GM10248 (cell line): ENCODE measurements at places on chromosomes 7 and 10.

GRCh38 chr7:132242192-132242812 is 334.0 kb downstream of the PLXNA4 start:
- DNase-seq, result no peak

- no peak for DNase-seq
Observed at GRCh38 chr10:114084215-114084614, 40.5 kb downstream of the ADRB1 start.

- no peak for DNase-seq
Observed at GRCh38 chr7:96910486-96910885, 94.9 kb upstream of the DLX6 start.

DNA sequence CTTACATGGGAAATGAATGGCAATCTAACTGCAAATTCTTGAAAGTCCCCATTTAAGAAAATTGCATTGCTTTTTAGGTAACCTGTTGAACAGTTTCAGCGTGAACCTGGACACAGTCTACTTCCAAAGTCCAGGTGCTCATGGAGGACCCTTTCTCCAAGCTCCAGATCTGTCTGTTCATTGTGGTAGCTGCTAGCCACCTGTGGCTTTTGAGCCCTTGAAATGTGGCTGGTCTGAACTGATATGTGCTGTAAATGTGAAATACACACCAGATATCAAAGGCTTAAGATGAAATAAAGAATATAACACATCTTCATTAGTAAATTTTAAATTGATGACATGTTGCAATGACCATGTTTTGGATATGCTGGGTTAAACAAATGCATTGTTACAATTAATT is 4.2 kb downstream of the CACNB2 start:
- DNase-seq, result no peak

GRCh38 chr7:89023877-89024276 is 228.3 kb upstream of the TEX47 start:
- DNase-seq, result no peak

- DNase-seq, result no peak
Observed at GRCh38 chr7:140659856-140660255, 12.9 kb upstream of the ADCK2 start.

DNA sequence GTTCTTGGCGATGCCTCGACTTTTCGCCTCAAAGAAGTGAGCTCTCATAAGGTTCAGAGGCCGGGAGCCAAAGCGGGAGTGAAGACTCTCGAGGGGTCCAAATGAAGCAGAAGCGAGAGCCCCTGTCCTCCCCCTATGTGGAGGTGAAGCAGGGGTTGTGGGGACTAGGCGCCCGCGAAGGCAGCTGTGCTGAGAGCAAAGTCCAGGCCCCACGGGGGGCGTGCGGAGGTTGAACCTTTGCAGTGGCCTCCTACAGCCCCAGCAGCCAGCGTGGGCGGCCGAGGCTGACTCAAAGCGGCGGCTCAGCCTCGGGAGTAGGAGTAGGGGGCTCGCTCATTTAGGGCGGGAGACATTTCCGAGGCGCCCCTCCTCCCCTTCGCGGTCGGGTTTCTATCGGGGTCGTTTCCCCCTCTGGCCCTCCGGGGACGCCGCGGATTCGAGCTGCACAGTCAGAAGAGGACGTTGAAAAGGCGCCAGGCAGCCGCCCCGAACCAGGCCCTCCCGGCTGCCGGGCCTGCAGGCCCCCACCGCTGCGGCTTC is 553 bp upstream of the ADD3 start:
- peak; percentile 66 for DNase-seq

- DNase-seq, result no peak
Observed at GRCh38 chr10:87703771-87704170, 44.1 kb downstream of the PAPSS2 start.

DNA sequence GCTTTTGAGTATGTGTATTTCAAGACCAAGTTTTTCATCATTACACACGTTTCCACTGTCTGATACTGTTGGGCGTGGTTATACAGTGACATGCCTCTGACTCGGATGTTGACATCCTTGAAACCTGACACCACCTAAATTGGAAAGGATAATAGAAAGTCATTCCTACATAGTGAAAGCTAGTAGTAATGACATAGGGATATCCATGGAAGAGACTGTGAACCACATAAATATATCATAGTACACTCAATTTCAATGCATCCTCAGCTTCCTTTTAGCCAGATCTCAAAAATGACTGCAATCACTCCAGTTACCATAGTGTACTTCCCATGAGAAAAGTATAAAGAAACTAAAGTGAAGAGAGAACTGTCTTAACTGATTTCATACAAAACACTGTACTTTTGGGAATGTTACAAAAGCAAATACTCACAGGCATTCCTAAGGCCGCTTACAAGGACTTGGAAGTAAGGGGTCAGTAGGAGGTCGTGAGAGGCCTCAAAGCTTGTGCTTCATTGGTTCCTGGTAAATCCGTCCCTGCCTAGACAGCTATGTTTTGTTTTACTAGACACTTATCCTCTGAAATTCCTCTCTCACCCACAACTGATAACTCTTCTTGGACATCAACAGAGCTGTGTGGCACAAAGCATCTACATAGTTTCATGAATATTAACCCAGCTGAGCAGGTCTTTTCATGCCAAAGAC is 71.8 kb upstream of the VWDE start:
- no peak for DNase-seq

- DNase-seq, result peak; percentile 46
Observed at GRCh38 chr10:106935978-106936451, 228.5 kb downstream of the SORCS1 start.

- DNase-seq, result peak; percentile 37
Observed at GRCh38 chr7:99514050-99514449, 9.6 kb downstream of the ZKSCAN5 start.

DNA sequence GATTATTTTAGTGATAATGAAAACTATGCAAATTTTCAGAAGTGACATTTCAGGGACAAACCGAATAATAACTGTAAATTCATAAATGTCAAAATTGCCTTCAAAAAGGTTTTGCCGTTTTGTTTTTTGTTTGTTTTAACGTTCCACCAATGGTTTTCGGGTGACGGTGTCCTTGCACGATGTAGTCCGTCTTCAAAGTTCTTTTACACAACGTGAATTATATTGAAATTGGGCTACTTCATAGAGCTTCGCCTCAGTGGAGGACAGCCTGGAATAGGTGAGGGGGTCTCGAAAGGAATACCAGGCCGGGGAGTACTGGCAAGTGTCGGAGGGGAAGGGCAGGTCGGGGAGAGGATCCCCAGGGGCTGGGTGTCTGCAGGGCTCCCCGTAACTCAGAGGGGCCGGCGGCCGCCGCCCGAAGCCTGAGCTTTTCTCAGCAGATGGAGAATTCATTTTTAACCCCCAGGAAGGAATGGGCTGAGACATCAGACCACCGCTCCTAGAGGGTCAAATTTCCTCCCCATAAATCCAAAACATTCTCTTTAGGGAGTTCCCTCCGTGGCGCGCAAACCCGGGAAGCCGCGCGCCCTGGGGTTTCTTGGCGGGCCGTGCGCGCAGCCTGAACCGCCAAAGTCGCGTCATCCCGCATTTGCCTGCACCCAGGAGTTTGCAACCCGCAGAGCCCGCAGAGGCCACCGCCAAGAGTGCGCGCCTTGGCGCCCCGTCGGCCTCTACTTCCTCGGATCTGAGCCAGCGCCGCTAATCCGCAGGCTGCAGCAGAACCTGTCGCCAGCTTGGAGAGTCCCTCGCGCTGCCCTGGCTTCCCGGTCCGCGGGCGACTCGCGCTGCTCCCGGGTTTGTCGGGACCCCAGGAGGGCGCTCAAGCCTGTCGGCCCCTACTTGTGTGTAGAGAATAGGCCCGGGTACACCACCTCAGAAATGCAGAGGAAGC is 17.3 kb upstream of the EVX1 start:
- no peak for DNase-seq

- DNase-seq, result no peak
Observed at GRCh38 chr7:73539709-73540108, 17.6 kb upstream of the BAZ1B start.

- DNase-seq, result no peak
Observed at GRCh38 chr7:81297317-81297716, 378.5 kb upstream of the SEMA3C start.

- peak; percentile 12 for DNase-seq
Observed at GRCh38 chr10:87771871-87772500, 46.0 kb downstream of the ATAD1 start.

- no peak for DNase-seq
Observed at GRCh38 chr7:97680622-97681021, 51.3 kb upstream of the TAC1 start.

DNA sequence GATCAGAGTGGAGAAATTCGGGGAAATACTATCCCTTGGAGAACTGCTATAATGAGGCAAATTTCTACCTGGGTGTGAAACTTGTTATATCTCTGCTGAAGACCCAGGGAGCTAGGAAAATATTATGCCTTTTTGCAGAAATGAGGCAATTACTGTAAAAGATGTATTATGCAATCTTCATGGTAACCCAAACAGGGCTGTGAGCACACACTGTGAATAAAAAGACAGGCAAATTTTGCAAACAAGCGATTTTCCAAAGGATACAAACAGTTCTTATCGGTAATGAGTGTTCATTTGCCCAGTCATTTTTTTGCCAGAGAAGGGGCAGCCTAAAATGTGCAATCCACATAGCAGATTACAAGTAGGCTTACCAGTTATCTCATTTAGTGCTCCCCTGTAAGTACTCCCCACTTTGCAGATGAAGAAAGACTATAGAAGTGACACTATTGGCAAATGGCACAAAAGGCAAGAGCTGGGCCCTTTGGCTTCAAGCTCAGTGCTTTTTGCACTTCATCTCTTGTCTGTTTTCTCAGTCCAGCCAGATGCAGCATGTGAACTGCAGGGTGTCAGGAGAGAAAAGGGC is 205.8 kb downstream of the HECW1 start:
- no peak for DNase-seq

GRCh38 chr10:20474064-20474463 is 423.0 kb downstream of the NEBL start:
- no peak for DNase-seq

DNA sequence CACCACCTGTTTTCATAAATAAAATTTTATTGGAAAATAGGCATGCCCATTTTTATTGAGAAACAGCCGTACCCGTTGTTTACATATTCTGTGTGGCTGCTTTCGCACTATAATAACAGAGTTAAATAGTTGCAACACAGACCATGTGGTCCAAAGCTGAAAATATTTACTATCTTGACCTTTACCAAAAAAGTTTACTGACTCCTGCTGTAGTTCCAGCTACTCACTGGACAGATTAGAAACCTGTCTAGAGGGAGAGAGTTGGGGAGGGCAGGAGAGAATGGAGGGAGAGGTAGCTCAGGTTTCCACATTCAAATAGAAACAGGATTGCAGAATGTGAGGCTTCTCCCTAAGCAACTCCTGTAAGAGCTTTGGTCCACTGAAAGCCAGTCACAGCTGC is 55.1 kb upstream of the GLCCI1 start:
- no peak for DNase-seq

DNA sequence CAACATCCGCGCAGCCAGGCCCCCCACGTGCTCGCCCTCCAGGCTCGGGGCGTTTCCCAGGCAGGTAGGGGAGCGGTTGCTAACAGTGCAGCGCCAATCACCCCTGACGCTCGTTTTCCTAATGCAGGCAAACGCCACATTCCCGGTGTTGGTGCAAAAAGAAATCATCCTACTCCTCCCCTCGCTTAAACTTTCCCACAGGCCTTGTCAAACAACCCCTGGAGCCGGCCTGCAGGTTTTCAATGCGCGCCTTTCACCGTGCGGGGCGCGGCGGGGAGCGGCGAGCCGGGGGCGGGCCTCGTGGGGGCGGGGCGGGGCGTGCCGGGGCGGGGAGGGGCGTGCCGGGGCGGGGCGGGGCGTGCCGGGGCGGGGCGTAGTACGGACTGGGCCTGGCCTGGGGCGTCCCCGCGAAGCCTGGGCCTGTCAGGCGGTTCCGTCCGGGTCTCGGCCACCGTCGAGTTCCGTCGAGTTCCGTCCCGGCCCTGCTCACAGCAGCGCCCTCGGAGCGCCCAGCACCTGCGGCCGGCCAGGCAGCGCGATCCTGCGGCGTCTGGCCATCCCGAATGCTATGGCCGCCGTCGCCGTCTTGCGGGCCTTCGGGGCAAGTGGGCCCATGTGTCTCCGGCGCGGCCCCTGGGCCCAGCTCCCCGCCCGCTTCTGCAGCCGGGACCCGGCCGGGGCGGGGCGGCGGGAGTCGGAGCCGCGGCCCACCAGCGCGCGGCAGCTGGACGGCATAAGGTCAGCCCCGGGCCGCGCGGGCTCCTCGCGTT is at the start of gene ECHDC3:
Gene ECHDC3, plus strand, starts transcription at position 374 of the 770 bp plus-strand sequence. Its CDS starts 195 bp downstream, at position 569.
- peak; percentile 92 for DNase-seq

- no peak for DNase-seq
Observed at GRCh38 chr10:120486671-120487205, 29.7 kb downstream of the PLPP4 start.

- DNase-seq, result no peak
Observed at GRCh38 chr10:54961040-54961439, 160.0 kb upstream of the PCDH15 start.

DNA sequence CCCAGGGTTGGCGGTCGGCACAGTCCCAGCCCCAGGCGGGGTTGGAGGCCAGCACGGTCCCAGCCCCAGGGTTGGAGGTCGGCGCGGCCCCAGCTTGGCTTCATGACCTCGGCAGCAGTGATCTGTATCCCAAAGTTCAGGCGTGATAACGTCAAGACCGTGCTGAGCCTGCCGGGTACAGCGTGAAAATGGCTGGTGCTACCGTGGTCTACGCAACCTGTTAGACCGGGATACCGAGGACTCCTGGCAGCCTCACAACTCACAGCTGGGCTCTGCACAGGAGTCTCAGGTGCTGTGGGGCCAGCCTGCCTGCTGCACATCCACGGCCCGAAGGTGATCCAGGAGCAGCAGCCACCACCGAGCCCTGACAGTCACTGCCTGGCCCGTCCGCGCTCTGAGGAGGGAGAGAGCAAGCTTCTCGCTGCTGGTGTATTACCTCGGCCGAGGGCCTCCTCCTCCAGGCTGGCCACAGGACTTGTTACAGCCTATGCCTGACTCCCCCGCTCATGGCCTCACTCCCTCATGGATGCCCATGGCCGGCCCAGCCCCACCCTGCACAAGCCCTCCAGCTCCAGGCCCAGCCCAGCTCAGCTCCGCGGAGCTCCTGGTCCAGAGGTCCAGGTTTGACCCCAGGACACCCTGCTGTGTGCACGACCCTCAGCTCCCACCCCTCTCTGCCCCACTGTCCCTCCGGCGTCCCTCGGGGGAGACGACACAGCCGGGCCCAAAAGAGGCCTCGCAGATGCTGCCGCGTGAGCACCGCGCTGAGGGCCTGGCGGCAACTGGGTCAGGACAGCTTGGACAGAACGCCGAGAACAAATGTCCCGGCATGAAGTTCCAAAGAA is 156.0 kb downstream of the ELFN1 start:
- no peak for DNase-seq

DNA sequence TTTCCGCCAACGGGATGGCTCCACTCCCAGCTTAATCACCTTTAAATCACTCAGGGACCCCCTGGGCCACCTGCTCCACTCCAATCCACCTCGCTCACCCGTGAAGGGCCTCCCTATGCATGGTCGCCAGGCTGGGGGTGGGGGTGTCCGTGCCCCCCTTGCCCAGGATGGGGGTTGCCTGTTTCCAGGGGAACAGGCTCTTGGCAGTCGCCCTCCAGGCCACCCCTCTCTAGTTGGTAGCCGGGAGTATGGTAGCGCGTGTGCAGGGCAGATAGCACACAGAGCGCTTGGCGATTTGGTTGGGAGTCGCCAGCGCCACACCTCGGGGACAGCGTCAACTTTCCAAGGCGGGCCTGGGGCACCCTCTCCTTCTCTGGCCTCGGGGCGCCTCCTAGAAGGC is 134.9 kb upstream of the ZNF92 start:
- DNase-seq, result no peak
